ENCODE measurements at places on chromosomes 12 and 14.
A peak's percentile ranks its signal among the peaks of the same experiment; 100 is the strongest.

GRCh38 chr12:38633511-38633910, 271.9 kb downstream of the CPNE8 start:
- DNase-seq = no peak

- no peak for DNase-seq
These were observed 237.1 kb downstream of the SLC41A2 start for GRCh38 chr12:104721039-104721405.

DNA sequence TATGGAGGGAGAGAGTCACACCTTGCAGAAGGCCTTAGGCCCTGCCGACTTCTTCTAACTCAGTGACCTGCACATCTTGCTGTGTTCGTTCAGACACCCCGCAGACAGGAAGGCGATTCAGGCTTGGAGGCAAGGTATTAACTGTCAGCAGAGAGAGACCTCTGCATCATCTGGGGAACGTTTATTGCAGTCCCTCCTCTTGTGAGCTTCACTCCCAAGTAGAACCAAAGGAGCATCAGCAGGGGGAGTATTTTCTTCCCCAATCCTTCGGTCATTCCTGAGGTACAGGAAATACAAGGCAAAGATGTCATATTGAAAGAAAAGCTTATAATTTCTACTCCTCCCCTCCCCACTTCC, 217.9 kb downstream of the CRADD start:
- peak; percentile 36 for DNase-seq

- DNase-seq = no peak
These were observed 30.1 kb downstream of the MED13L start for GRCh38 chr12:116247377-116247776.

GRCh38 chr12:28569698-28570411, 379.6 kb downstream of the CCDC91 start:
- DNase-seq = no peak

- no peak for DNase-seq
These were observed 11.8 kb upstream of the KRAS start for GRCh38 chr12:25262389-25263074.

DNA sequence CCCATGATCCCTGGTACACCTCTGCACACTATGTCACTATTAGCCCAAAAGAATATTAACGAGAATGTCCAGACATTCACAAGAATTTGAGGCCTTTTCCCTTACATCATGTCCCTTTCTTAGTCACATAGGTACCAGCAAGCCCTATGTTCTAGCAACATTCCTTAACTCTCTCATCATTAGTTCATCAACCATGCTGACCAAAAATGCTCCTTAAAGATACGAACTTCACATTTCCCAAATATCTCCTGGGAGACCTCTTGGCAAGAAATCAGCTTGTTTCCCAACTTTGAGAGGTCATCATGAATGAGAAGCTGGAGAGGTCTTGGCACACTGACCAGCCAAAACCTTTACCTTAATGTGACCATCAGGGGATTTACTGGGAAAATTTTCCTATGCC, 4.6 kb downstream of the SALL2 start:
- no peak for DNase-seq

GRCh38 chr12:188910-189621, 24.9 kb downstream of the SLC6A12 start:
- DNase-seq = peak; percentile 89

GRCh38 chr14:24268225-24268624, 3.2 kb downstream of the RABGGTA start:
- DNase-seq = no peak

- DNase-seq = no peak
These were observed 240.7 kb upstream of the PLEKHG7 start for GRCh38 chr12:92462049-92462448.

GRCh38 chr12:27508736-27509431, 15.1 kb upstream of the PPFIBP1 start:
- no peak for DNase-seq

DNA sequence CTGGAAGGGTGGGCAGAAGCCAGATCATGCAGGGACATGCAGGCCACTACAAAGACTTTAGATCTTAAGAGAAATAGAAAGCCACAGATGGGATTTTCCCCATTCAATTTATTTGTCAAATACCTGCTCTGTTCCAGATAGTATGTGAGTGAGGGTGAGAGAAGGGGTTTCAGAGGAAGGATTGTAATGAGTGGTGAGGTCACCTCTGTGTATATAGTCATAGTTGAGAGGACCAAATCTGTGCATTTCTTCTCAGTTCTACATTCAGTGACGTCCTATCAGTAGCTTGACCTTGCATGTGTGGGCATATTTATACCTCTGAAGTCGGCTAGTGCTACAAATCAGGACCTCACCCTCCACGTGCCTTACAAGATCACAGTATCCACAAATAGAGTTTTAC, 31.2 kb upstream of the RBM19 start:
- no peak for DNase-seq

DNA sequence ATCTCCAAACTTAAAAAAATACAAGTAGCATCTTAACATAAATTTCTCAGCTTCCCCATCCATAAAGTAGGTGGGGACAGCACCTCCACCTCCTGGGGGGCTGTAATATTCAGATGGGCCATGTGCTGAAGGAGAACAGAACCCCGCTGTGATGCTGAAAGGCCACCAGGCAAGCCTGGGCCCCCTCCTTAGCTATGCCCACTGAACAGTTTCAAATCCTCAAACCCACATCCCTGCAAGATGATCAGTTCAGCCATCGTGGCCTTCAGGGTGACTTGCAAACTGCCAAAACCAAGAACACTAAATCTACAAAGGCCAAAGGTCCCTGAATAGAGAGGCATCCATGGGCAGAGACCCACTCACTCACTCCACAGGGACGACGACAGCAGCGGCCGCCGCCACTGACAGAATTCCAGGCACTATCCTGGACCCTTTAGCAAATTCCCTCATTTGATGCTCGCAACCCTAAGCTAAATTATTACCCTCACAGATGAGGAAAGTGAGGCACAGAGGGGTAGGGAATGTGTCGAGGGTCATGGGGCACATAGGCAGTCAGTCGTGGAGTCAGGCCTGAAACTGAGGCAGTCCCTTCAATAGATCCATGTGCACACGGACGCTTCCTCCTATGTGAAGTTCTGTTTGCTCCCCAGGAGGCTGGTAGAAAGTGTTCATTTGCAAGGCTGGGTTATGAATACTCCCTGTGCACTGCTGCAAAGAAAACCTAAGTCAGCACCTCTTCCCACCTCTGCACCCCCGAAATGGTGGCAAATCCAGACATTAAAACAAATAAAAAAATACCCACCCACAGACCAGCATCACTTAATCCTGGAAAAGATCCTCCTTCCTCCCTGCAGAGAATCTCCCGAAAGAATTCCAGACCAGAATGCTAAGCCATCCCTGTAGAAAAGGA, 5.9 kb downstream of the ITPK1 start:
- DNase-seq = no peak

- no peak for DNase-seq
These were observed 164.2 kb downstream of the SSPN start for GRCh38 chr12:26359576-26359975.

GRCh38 chr12:108712165-108712924, 19.0 kb downstream of the CORO1C start:
- DNase-seq = no peak

DNA sequence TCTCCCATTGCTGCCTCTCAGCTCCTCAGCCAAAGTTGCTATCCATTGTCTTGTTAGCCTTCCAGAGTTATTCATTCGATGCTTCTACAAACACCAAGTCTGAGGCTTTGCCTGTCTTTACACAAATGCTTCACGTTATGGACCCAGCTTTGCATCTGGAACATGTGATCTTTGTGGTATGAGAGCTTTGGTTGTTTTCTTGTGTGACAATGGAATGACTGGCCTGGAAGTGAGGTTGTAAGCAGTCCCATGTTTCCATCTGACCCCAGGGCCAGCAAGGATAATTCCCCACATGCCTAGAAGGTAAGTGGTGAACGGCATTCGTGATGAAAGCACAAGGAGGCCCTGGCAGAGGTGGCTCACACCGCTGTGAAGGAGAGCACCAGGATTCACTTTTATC, 866.7 kb upstream of the TMEM132C start:
- DNase-seq = no peak

GRCh38 chr14:56199095-56199981, 81.1 kb downstream of the PELI2 start:
- no peak for DNase-seq

- DNase-seq = peak; percentile 41
These were observed 891.1 kb downstream of the TMEM121 start for GRCh38 chr14:106417224-106418049.

- DNase-seq = no peak
These were observed 19.5 kb downstream of the IRF2BPL start for GRCh38 chr14:77009014-77009413.

GRCh38 chr14:98955741-98956070, 316.3 kb downstream of the BCL11B start:
- DNase-seq = no peak

DNA sequence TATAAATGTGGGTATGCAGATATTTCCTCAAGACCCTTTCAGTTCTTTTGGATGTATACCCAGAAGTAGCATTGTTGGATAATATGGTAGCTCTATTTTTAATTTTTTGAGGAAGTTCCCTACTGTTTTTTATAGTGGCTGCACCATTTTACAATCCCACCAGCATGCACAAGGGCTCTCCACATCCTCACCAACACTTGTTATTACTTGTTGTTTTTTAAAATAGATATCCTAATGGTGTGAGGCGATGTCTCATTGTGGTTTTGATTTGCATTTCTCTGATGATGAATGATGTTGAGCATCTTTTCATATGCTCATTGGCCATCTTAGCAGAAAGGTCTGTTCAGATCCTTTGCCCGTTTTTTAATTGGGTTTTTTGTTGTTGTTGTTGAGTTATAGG, 47.1 kb downstream of the DIP2B start:
- DNase-seq = no peak

- no peak for DNase-seq
These were observed 26.6 kb downstream of the FBXO34 start for GRCh38 chr14:55297611-55298499.

DNA sequence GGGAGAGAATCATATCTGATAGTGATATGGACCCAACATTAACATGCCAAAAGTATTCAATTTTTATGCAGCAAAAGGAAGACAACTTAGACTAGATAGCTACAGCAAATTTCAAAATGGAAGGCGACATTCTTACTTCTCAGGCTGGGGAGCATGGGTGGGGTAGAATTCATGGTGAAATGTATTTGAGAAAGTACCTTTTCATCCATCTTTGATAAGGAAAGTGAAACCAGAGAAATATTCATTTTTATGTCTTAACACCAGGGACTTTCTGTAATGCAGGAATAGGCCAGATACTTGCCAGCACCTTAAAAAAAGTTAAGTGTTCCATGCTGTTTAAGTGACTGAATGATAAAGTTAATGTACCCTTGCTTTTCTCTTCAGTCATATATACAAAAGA, 13.4 kb downstream of the BTG1 start:
- no peak for DNase-seq

- no peak for DNase-seq
These were observed 16.7 kb upstream of the TMEM106C start for GRCh38 chr12:47946413-47947323.

All from ecto neural progenitor cell (in vitro differentiated cells).